ENCODE measurements at places on chromosomes 5 and 9.
A peak's percentile ranks its signal among the peaks of the same experiment; 100 is the strongest.

GRCh38 chr9:133248726-133249295 lies 26.2 kb downstream of the ABO start:
- ATAC-seq, result no peak

- no peak for ATAC-seq
These were observed 282.9 kb upstream of the MVB12B start for GRCh38 chr9:126043681-126044080.

GRCh38 chr5:179497636-179498340 lies 52.6 kb upstream of the RUFY1 start:
- ATAC-seq, result no peak

- no peak for ATAC-seq
These were observed 33.5 kb upstream of the PIK3R1 start for GRCh38 chr5:68182094-68182493.

GRCh38 chr9:79046401-79046800 lies 525.4 kb upstream of the TLE4 start:
- no peak for ATAC-seq

GRCh38 chr5:172758077-172758833 lies 12.7 kb downstream of the DUSP1 start:
- ATAC-seq, result no peak

GRCh38 chr5:38257308-38258041 lies 884 bp upstream of the EGFLAM start:
- no peak for ATAC-seq

GRCh38 chr5:116883875-116884274 lies 309.3 kb upstream of the SEMA6A start:
- no peak for ATAC-seq

DNA sequence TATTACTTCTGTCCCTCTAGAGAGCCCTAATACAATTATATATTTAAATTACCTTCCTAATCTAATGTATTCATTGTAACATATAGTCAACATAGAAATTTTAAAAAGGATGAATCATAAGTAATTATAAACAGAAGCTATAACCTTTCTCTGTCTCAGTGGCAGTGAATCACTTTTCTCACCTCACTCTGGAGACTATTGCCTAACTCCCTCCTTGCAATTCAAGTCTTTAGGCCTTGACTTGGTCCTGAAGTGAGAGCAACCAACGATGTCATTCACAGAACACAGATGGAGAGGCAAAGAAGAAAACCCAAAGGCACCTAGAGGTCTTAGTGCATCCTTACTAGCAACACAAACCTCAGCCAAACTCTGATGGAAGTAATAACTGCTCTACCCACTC lies 133.3 kb upstream of the DPYSL3 start:
- ATAC-seq, result no peak

- ATAC-seq, result no peak
These were observed 36.1 kb upstream of the OSMR start for GRCh38 chr5:38809388-38810359.

GRCh38 chr9:77600810-77601209 lies 47.3 kb downstream of the GNA14 start:
- no peak for ATAC-seq

- ATAC-seq, result no peak
These were observed 6.3 kb downstream of the IFNA21 start for GRCh38 chr9:21160178-21160577.

- no peak for ATAC-seq
These were observed 82.3 kb downstream of the MACIR start for GRCh38 chr5:103340717-103341388.

- ATAC-seq, result no peak
These were observed 489 bp downstream of the CHMP5 start for GRCh38 chr9:33265211-33265865.

- peak; percentile 88 for ATAC-seq
These were observed 18.5 kb upstream of the SNX2 start for GRCh38 chr5:122756264-122756911.

DNA sequence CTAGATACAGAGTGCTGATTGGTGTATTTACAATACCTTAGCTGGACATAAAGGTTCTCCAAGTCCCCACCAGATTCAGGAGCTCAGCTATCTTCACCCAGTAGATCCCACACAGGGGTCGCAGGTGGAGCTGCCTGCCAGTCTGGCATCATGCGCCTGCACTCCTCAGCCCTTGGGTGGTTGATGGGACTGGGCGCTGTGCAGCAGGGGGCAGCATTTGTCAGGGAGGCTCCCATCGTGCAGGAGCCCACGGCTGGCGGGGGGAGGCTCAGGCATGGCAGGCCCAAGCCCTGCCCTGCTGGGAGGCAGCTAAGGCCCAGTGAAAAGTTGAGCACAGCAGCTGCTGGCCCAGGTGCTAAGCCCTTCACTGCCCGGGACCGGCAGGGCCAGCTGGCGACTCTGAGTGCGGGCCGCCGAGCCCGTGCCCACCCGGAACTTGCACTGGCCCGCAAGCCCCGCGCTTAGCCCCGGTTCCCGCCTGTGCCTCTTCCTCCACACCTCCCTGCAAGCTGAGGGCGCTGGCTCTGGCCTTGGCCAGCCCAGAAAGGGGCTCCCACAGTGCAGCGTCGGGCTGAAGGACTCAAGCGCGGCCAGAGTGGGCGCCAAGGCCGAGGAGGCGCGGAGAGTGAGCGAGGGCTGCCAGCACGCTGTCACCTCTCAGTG lies 314.1 kb upstream of the ATP10B start:
- no peak for ATAC-seq

GRCh38 chr5:154518438-154518867 lies 40.4 kb upstream of the HAND1 start:
- no peak for ATAC-seq

GRCh38 chr9:134423749-134424148 lies 97.5 kb downstream of the RXRA start:
- ATAC-seq, result no peak

GRCh38 chr5:79001471-79001870 lies 16.4 kb upstream of the ARSB start:
- no peak for ATAC-seq

- no peak for ATAC-seq
These were observed 528.8 kb downstream of the IRX1 start for GRCh38 chr5:4124221-4124970.

- no peak for ATAC-seq
These were observed 195.3 kb upstream of the RFX3 start for GRCh38 chr9:3721096-3721495.

- no peak for ATAC-seq
These were observed 15.1 kb upstream of the POMT1 start for GRCh38 chr9:131487621-131488031.

DNA sequence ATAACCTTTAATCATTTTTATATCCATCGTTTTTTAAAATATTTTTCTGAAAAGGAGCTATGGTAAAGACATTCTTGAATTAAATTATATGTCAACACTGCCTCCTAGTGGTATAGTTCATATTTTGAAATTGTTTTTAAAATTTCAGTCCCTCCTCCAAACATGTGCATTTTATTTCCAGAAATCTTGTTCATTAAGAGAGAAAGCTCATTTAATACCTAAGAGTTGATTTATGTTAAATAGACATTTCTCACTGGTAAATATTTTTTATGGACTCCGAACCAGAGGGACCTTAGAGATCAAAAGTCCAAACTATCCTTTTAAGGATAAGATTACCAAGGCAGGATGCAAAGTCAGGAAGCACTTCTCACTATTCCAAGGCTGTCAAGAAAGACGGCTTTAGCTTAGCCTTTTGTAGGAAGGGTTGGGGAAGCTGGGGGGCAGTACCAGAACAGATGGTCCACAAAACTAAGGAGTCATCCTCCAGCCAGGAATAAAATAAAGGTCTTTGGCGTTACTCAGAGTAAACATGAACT lies 21.6 kb downstream of the BHMT start:
- ATAC-seq, result no peak

- ATAC-seq, result no peak
These were observed 27.9 kb upstream of the ALDH1A1 start for GRCh38 chr9:72980600-72981265.

DNA sequence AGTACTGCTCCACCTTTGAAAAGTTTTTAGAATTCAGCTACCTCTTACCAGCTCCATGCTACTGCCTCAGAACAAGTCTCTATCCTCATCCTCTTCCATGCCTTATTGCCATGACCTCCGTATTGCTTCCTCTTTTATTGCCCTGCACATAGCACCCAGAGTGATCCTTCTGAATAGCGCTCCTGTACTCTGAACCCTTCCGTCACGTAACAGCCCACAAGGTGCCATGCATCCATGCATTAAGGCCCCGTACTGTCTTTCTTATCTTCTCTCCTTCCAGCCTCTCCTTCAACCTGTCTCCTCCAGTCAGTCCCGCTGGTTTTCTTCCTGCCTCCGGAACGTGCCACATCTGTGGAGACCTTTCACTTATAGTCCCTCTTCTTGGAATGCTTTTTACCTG lies 273.3 kb upstream of the SEMA6A start:
- ATAC-seq, result no peak

- peak; percentile 82 for ATAC-seq
These were observed at the start of gene FBP1 for GRCh38 chr9:94639061-94639998. Gene FBP1 (minus strand): TSS chr9:94639518. CDS start chr9:94639310, 208 bp downstream.

GRCh38 chr5:109907189-109907588 lies 217.5 kb downstream of the MAN2A1 start:
- no peak for ATAC-seq

DNA sequence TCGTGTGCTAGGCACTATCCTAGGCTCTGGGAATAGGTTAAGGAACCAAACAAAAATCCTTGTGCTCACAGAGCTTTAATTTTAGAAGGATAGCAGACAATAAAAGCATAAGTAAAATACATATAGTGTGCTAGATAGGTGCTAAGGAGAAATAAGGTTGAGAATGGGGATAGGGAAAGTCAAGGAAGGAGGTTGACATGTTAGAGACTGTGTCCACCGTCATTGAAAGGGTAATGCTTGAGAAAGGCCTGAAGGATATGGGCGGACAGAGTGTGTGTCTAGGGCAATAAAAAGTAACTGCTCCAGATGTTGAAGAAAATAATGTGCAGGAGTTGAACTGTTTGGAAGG lies 482 bp upstream of the TDRD7 start:
- ATAC-seq, result no peak

GRCh38 chr5:139699351-139699750 lies 51.2 kb downstream of the CXXC5 start:
- no peak for ATAC-seq

- ATAC-seq, result no peak
These were observed 52.8 kb downstream of the HABP4 start for GRCh38 chr9:96502539-96503373.

GRCh38 chr5:72951671-72952468 lies 4.0 kb upstream of the FCHO2 start:
- ATAC-seq, result no peak

DNA sequence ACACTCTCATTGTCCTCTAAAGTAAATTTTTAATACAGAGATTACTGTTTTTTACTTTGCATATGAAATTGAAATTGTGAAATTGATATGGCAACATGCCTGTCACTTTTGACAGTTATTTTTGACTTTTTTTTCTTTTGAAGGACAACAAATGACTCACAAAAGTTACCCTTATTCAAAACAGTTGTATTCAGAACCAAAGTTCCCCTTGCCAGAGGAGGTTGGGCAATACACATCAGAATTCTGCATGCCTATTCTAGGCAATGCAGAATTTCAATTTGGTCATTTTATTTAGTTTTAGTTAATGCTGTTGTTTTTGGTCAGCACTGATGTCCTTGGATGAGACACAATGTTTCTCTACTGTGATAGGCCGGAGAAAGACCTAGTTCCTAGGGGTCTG lies 299.1 kb upstream of the PRR16 start:
- no peak for ATAC-seq

- ATAC-seq, result no peak
These were observed 334.8 kb downstream of the FBXL17 start for GRCh38 chr5:108046955-108047670.

DNA sequence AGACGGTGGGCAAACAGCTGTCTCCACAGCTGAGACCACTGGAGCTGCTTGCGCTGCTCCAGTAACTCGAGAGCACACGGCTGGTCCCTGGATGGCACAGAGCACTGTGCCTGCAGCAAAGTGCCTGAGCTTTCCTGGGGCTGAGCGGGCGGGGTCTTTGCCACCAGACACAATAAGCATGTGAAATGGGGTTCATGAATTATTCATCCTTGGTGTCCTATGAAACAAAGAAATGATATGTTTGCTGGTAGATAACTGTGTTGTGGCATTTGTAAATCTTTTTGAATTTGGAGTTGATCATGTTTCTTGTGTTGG lies 151.7 kb upstream of the MPDZ start:
- no peak for ATAC-seq
